ENCODE measurements at places on chromosomes 5 and 9. TPM values are rescaled to one million over a fixed set of nuclear protein-coding genes. Genes with fewer than 3 reads are reported as not detected.

DNA sequence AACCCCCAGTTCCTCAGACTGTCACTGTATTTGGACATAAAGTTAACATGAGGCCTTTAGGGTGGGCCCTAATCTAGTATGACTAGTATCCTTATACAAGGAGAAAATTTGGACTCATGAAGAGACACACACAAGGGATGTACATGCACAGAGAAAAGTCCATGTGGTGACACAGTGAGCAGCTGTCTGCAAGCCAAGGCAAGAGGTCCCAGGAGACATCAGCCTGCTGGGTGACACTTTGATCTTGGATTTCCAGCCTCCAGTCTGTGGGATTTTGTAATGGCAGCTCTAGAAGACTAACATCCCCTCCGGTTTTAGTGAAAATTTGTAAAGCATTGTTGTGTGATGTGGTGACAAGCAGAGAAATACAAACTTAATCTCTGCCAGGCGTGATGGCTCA lies 66.1 kb downstream of the RAI14 start:
- H3K36me3 ChIP-seq: no peaks in the 10 kb centered on the region
- no peaks in the 10 kb centered on the region for H3K4me1 ChIP-seq
- no peak overlapping the region for H3K27ac ChIP-seq
- H3K27me3 ChIP-seq: no peaks in the 10 kb centered on the region
- H3K4me3 ChIP-seq: no peak overlapping the region

- no peak for DNase-seq
- peaks cover 6% of the 10 kb centered on the region for H3K27me3 ChIP-seq
- H3K27ac ChIP-seq: no peak overlapping the region
- H3K4me1 ChIP-seq: no peaks in the 10 kb centered on the region
- H3K4me3 ChIP-seq: no peak overlapping the region
- H3K36me3 ChIP-seq: no peaks in the 10 kb centered on the region
Measured at GRCh38 chr5:137478043-137478442, 21.1 kb downstream of the SPOCK1 start.

DNA sequence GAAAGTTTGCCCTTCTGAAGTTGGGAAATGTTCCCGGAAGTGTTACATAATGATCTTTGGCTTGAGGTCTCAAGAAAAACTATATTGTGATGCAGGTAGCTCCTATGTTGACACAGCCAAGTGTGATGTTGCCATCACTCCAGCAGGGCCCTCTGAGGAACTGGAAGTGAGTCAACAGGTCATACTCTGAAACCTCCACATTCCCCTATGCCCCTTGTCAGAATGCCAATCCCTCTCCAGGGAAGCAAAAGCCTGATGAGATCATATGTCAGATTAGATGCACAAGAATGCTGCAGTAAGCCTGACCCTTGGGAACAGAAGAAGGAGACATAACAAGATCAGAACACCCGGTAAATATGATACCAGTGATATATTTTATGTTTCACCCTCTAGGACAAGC lies 66.8 kb upstream of the ITGA2 start:
- no peak overlapping the region for H3K27ac ChIP-seq
- H3K4me3 ChIP-seq: no peak overlapping the region
- H3K27me3 ChIP-seq: no peaks in the 10 kb centered on the region
- H3K4me1 ChIP-seq: no peaks in the 10 kb centered on the region
- H3K36me3 ChIP-seq: no peaks in the 10 kb centered on the region
- DNase-seq: no peak

DNA sequence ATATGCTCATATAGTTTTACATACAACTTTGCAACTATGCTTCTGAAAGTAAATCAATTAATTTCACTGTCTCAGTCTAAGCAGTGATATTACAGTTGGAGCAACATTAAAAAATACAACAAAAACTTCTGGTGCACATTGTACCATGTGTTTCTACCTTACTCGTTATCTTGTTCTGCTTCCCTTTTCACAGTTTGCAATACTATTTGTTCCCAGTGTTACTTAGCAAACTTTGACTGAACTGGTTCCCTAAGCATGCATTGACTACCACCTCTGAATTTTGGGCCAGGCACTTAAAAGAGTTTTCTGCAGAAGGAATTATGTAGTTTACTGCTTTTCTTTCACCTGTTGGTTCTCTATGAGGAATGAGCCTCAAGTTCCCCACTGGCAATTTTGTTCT lies 152.7 kb downstream of the SEC61B start:
- no peak overlapping the region for H3K4me3 ChIP-seq
- H3K27ac ChIP-seq: no peak overlapping the region
- H3K4me1 ChIP-seq: no peaks in the 10 kb centered on the region
- peaks cover 15% of the 10 kb centered on the region for H3K27me3 ChIP-seq
- no peaks in the 10 kb centered on the region for H3K36me3 ChIP-seq

The SYNPO gene
- total RNA-seq: 0.76 TPM

The ATG10 gene
- total RNA-seq: 10.7 TPM
